ENCODE measurements at places on chromosomes 7 and 10. TPM values are rescaled to one million over a fixed set of nuclear protein-coding genes. Genes with fewer than 3 reads are reported as not detected.

GRCh38 chr7:32871624-32872371 is 19.8 kb downstream of the KBTBD2 start:
- no peak for DNase-seq

DNA sequence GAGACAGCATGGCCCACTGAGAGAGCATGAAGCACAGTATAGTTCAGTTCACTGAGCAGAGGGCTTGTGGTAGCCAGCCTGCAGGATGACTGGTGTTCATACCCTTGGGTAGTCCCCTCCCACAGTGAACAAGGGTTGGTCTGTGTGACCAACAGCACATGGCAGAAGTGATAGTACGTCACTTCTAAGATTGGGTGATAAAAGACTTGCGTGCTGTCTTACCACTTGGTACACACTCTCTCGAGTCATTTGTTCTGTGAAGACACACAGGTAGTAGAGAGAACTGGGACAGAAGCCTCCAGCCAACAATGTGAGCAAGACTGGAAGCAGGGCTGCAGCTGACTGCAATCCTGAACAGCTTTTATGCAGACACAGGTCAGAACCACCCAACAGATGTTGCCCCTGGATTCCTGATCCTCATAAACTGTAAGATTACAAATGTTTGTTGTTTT is 14.6 kb downstream of the EPC1 start:
- DNase-seq: no peak

HOGA1 gene
- 42.4 TPM for polyA plus RNA-seq

- no peak for DNase-seq
These were observed 480.3 kb upstream of the C7orf33 start for GRCh38 chr7:148110097-148110868.

LIPM gene
- not detected for polyA plus RNA-seq

MYL10 gene
- 0.59 TPM for polyA plus RNA-seq

ZNF438 gene
- polyA plus RNA-seq: 7.9 TPM

TRPV6 gene
- polyA plus RNA-seq: 8.4 TPM

- no peak for DNase-seq
These were observed 18.0 kb upstream of the FGL2 start for GRCh38 chr7:77217474-77218185.

- no peak for DNase-seq
These were observed 170.6 kb downstream of the FZD1 start for GRCh38 chr7:91434836-91435235.

DNA sequence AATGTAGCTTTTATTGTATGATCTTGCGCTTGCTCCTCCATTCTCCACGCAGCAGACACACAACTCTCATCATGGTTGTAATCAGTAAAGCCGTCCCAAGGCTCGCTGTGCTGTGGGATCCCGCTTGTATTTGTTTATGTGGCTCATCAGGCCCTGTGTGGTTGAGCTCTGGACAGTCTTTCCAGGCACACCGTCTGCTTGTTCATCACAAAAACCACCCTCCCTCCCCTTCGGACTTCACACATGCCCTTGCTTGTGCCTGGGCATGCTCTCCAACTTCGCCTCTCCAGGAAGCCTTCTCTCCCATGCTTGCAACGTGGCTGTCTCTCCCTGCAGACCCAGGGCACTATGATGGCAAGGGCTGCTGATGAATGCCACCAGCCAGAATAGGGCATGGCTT is 62.4 kb downstream of the HK1 start:
- DNase-seq: no peak

ACTA2 gene
- 165 TPM for polyA plus RNA-seq

ELOVL3 gene
- 2.9 TPM for polyA plus RNA-seq

GRCh38 chr7:27746978-27747377 is 7.0 kb downstream of the TAX1BP1 start:
- DNase-seq: no peak

DNA sequence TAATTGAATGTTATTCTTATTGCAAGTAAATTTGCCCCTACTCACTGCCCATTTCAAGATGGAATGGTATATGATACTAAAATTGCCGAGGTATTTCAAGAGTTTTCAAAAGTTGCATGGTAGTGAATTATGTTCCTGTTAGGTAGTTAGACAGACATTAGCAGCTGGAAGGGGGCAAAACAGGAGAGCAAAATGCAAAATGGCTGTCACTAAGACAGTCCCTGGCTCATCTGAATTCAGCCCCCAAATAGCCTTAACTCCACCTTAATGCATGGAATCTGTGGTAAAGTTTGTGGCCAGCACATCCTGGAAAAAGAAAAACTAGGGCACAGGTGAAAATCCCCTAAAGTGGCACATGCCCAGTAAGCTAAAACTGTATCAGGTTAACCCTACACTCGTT is 894.9 kb downstream of the NXPH1 start:
- no peak for DNase-seq

USP6NL gene
- 30.3 TPM for polyA plus RNA-seq

DNA sequence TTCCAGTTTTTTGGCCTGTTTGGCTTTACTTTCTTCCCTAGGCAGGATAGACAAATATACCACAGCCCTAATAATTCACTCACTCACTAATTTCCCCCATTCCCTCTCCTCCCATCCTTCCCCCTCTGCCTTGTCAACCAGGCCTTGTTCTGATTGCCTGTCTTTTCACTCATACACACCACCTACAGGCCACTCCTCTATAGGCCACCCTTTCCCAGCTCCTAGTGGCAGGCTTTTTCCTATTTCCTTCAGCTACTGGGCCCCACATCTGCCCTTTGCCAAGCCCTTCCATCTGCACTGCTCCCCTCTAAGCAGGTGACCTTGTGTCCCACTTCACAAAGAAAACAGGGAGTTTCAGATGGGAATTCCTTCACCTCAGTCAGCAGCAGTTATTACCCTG is 59.8 kb upstream of the MSRB2 start:
- no peak for DNase-seq

GRCh38 chr7:17331891-17332501 is 33.5 kb downstream of the AHR start:
- no peak for DNase-seq

- no peak for DNase-seq
These were observed 24.3 kb downstream of the RGS10 start for GRCh38 chr10:119518176-119518575.

DNA sequence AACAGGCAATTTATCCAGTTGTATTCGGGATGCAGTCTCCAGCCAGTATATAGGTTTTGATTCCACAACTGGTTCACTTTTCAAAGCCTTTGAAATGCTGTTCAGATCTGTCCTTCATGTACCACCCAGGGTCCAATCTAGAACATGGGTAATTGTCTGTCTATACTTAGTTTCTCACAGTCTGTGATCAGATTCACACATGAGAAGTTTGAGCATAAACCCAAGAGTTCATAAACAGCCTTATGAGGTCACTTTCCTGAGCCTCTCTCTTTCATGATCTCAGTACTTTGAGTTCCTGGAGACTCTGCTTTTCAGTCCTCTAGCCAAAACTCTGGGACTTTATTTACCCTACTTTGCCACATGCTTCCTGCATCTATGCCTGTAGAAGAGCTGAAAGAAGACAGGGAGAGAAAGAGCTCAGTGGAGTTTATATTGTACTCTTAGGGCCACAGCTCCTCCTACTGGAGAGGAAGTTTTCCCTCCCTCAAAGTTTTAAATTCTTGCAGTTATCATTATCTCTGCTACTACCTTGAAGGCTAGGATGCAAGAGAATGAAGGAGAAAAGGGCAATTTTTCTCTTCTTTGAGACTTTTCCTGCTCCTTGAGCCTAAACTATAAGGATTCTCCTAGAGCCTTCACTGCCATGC is 172.0 kb downstream of the ZEB1 start:
- no peak for DNase-seq

ACTR3C gene
- polyA plus RNA-seq: 9.4 TPM

GRCh38 chr7:105151152-105151551 is 137.1 kb downstream of the KMT2E start:
- no peak for DNase-seq

SLC29A3 gene
- 7.4 TPM for polyA plus RNA-seq

- no peak for DNase-seq
These were observed 55.8 kb downstream of the INPP5A start for GRCh38 chr10:132593389-132593788.

INTS15 gene
- polyA plus RNA-seq: 48.3 TPM

DNA sequence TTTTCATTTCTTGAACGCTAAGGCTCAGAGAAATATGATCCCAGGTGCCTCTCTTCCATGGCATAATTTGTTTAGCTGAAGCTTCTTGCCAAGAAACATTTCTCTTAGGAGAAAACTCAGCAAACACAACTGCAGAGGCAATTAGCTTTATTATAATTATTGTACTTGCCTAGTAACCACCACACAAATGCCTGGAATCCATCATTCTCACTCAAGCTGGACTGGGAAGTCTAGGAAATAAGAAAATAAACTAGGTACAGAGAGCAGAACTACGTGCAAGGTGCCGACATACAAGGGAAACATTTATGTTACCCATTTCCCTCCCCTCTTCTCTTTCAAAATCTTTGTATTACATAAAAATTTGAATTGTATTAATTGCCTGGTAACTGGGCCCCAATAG is 15.1 kb downstream of the SLC35B4 start:
- no peak for DNase-seq

- DNase-seq: no peak
These were observed 3.7 kb upstream of the IL2RA start for GRCh38 chr10:6065835-6066234.

DNA sequence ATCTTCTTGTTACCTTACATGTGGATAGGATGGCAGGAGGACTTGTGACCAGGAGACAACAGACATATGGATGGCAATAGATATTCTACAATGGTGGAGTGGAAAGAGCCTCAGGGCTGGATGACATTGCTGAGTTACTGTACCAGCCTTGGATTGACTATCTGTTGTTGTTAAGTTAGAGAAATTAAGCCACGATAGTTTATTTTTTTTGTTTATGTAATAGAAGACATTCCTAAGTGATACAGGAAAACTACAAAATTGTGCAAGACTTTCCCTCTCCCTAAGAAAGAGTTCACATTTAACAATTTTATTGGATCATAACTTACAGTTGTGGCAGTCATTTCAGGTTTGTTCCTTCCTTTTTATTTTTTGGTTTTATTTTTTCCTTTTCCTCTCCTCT is 230.7 kb upstream of the CACNA2D1 start:
- no peak for DNase-seq

- DNase-seq: no peak
These were observed 181.3 kb downstream of the MAGI2 start for GRCh38 chr7:79272066-79272669.

GRCh38 chr7:19470031-19470430 is 238.8 kb downstream of the POLR1F start:
- DNase-seq: no peak

- DNase-seq: no peak
These were observed 315.1 kb downstream of the C7orf25 start for GRCh38 chr7:42596737-42597136.

GRCh38 chr7:156140447-156140846 is 328.2 kb upstream of the SHH start:
- no peak for DNase-seq

DNA sequence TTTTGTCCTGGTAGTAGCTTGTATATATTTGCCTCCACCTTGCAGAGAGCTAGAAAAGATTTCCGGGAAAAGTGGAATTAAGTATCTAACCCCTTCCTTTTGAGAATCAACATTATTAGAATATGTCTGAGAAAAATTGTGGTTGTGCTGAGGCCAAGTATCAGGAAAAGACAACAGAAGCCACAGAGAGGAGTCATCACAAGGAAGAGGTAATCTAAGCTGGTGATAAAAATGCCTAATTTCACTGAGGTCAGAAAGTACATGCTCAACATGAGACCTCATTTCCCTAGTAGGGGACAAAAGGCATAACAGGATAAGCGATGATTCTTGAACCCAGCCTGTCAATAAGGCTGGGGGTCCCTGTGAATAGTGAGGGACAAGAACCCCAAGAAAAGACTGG is 97.0 kb upstream of the PDE1C start:
- no peak for DNase-seq

SBDS gene
- 110 TPM for polyA plus RNA-seq

IFIT1B gene
- polyA plus RNA-seq: 0.09 TPM

All from left renal cortex interstitium (tissue), 4 donors.